ENCODE measurements at places on chromosomes 12 and 14.

DNA sequence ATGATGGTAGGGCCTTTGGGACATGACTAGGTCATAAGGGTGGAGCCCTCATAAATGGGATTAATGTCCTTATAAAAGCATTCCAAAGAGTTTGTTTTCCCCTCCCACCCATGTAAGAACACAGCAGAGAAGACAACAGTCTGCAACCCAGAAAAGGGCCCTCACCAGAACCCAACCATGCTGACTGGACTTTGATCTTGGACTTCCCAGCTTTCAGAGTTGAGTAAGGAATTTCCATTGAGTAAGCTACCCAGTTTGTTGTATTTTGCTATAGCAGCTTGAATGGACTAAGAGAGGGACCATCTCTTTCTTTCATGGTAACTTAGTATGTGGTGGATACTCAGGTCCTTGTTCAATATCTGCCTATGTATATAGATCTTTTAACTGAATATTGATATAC, 2.9 kb upstream of the SPX start:
- H3K4me3 ChIP-seq: no peak overlapping the region
- H3K36me3 ChIP-seq: peaks cover 3% of the 10 kb centered on the region
- H3K27me3 ChIP-seq: peaks cover 10% of the 10 kb centered on the region
- DNase-seq: no peak

DNA sequence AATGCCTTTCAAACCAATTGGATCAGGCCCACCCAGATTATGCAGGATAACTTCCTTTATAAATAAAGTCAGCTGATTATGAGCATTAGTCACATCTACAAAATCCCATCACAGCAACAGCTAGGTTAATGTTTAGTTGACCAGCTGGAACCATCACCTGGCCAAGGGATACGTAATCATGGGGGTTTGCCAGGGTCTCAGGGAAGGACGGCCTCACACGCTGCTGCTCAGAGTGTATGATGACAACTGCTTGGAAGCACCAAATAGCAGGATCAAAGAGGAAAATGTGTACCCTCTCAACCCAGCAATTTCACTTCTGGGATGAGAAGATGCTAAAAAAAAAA, 162.6 kb downstream of the SLC15A4 start:
- no peak overlapping the region for H3K27ac ChIP-seq
- H3K36me3 ChIP-seq: peaks cover 1% of the 10 kb centered on the region
- peaks cover 15% of the 10 kb centered on the region for H3K27me3 ChIP-seq
- peaks cover 5% of the 10 kb centered on the region for H3K4me1 ChIP-seq

DNA sequence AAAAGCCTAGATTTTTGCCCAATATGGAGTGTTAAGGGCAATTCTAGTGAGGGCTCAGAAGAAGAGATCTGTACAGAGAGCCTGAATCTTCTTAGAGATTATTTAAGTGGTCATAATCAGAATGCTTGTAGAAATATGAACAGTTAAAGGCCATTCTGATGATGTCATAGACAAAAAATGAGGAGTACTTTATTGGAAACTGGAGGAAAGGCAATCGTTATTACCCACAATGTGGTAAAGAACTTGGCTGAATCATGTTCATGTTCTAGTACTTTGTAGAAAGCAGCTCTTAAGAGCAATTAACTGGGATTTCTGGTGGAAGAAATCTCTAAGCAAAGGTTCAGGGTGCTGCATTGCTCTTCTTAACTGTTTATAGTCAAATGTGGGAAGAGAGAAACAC, 36.4 kb upstream of the SYT10 start:
- DNase-seq: no peak
- no peaks in the 10 kb centered on the region for H3K27me3 ChIP-seq
- H3K4me3 ChIP-seq: no peak overlapping the region
- peaks cover 1% of the 10 kb centered on the region for H3K36me3 ChIP-seq

DNA sequence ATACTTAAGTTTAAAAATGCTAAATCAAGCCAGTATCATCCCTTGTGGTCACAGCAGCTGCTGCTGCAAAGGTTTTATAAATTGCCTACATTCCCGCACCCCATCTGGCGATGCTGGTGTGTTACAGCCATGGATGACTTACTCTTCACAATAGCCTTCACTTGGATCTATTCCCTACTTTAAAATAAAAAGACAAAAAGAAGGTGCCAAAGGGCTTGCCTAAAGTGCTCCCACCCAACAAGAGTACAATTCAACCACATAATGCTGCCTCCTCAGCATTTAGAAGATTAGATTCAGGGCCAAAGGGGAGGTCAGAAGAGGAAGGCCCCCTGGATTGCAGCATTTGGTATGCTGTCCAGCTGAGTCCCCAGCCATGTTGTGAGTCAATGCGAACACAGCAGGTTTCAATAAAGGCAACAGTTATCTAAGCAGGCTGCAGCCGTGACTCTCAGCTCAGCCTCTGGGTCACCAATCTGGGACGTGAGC, 176.1 kb downstream of the DAD1 start:
- no peak overlapping the region for H3K4me3 ChIP-seq
- no peak overlapping the region for H3K27ac ChIP-seq
- H3K4me1 ChIP-seq: no peaks in the 10 kb centered on the region
- H3K27me3 ChIP-seq: no peaks in the 10 kb centered on the region
- H3K36me3 ChIP-seq: no peaks in the 10 kb centered on the region

DNA sequence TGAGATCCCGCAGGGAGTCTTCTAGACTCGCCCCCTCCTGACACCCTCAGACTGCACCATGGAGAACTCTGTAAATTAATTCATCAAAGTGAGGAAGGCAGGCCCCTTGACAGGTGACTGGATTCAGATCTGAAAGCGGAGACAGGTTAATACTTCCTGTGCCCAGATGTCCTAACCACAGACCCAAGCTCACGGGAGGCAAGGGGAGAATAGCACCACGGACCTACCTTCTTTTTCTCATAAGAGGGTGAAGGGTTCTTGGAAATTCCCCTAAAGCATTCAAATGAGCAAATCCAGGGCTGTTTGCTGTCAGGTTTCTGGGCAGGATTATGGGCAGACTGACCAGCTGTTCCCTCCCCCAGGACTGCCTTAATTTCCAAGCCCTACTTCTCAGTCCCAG, 170.0 kb downstream of the ZFP36L1 start:
- H3K36me3 ChIP-seq: peaks cover 2% of the 10 kb centered on the region
- no peak overlapping the region for H3K27ac ChIP-seq
- H3K4me1 ChIP-seq: peaks cover 5% of the 10 kb centered on the region
- H3K27me3 ChIP-seq: no peaks in the 10 kb centered on the region
